Renal cortical epithelial cell (primary cell): ENCODE measurements at places on chromosomes 16 and 17. TPM values are rescaled to one million over a fixed set of nuclear protein-coding genes. Genes with fewer than 3 reads are reported as not detected.

DNA sequence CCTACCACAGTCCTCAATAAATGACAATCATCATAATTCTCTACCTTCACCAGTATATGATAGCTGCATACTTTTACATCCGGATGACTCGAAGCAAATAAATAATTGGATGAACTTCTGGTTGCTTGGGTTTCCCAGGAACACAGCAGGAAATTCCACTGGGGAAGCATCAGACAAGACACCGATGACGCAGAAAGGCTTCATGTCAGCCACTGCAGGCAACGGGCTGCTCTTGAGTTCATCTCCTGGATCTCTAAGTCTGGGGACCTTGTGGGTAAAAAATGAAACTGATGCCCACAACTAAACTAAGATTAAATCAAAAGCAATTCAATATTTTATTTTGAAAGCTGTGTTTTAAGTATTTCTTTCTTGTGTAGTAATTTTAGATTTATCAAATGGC, 472.1 kb upstream of the C16orf82 start:
- no peak for DNase-seq

DNA sequence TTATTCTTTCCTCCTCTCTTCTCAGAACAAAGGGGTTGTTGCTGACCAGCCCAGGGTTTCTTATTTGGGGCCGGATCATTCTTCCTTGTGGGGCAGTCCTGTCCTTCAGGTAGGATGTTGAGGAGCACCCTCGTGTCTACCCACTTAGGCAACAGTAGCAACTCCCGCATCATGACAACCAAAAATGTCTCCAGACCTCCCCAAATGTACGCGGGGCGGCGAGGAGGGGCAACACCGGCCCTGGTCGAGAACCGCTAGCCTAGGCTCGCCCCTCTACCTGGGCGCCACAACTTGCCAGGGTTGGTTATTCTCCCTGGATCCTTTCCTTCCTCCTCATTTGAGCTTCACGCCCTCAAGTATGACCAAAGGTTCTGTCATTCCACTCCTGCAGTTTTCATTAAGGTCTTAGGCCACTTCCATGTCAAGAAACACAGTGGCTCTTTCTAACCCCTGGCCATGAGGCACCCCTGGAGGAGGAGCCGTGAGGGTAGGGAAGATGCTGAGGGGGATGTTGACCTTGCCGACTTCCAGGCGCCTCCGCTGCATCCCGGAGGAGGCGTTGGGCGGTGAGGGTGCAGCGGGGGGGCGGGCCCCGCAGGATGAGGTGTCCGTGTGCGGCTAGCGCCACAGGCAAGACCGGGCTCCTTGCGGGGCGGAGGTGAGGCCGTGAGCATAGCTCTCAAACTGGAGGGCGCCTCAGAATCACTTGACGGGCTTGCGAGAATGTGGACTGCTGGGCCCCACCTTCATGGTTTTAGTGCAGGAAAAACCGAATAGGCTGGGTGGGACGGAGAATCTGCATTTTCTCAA, 712 bp upstream of the SPECC1 start:
- no peak for DNase-seq

DNA sequence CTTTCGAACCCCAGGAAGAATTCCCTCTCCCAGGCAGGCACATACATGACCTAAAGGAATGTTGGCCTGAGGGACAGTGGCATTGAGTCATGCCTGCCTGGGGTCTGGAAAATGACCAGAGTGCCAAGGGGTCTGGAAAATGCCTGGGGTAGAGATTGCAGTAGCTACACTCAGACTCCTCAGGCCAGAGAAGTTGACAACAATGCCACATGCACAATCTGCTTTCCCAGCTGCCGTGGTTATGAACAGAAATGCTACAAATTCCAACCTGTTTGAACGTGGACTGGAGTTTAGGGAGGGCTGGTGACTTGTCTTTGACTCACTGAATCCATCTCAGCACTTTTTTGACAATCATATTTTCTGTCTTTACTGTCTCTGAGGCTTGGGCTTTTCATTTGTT, 250.0 kb downstream of the ABCC12 start:
- DNase-seq: peak; percentile 53

DNA sequence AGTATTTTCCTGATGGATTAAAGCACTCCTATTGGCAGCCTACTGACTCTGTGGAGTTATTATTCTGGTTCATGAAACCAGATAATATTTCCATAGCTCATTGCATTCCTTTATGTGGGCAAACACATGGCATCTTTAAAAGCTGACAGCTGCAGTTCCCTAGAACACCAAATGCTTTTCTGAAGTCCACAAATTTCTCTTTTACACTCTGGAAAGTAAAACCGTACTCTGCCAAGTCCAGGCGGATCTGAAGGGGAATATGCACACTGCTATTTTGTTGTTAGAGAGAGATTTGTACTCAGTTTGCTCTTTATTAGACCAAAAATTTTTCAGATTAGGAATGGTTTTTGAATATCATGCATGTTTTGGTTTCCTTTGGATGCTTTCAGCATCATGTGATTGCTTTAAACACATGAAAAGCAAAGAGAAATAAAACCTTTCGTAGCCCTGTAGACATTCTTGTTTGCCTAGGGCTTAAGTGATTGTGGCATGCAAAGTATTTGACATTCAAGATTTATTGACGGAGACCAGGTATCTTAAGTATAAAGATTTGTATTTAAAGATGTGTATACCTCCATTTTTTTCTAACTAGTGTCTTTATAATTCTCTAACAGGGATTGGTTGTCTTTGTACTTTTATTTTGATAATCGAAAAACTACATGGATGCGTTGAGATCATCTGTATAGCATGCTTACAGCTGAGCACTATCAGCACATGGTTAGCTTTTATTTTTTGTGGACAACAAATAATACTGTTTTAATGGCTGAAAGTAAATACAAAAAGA, 19.5 kb downstream of the SEC14L1 start:
- DNase-seq: no peak

- peak; percentile 43 for DNase-seq
Measured at GRCh38 chr16:69595127-69596036, 29.6 kb downstream of the NFAT5 start.

DNA sequence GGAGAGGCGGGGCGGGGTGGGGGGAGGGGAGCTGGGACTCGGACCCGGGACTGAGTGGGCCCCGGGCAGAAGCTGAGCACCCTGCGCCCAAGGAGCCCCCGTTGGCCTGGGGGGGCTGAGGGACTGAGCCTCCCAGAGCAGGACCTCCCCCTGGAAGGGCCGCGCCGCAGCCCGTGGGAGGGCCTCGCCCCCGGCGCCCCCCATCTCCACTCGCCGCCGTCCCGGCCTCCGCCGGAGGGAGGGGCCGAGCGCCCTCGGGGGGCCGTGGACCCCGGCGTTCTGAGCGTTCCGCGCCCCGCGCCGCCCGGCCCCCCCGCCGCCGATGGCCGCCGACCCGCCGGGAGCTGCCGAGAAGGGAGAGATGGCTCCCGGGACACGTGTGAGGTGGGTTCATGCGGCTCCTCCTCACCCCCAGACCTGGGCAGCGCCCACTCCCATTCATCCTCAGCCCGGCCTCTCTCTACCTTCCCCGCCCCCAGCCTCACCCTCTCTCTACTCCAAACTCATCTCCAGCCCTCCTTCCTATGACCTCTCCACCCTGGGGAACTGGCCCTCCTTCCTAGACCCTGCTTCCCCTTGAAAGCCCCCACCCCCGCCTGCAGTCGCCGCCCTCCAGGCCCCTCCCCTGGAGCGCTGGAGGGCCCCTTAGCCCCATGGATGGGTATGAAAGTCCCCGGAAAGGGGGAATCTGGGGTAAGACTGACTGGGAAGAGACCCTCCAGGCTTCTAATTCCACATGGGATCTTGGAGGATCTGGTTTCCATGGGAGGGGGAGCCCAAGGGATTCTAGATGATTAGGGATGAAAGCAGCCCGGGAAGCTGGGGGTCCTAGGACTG, 922 bp downstream of the FBXL19 start:
- DNase-seq: no peak

DNA sequence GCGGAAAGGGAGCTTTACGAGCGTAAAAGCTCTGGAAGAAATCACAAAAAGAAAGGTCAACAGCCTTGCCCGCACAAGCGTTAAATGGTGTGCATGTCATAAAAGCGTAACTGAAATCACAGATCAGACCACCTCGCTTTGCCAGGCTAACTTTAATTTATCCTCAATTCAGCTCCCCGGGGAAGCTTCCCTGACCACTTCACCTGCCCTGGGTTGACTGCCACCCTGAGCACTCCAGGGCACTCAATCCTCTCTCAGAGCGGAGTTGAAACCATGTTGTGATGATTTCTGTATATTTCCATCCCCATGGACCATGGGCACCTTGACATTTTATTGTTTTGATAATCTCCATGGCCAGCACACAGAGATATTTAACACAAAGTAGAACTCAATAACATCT, 16.1 kb upstream of the NAGS start:
- DNase-seq: no peak

DNA sequence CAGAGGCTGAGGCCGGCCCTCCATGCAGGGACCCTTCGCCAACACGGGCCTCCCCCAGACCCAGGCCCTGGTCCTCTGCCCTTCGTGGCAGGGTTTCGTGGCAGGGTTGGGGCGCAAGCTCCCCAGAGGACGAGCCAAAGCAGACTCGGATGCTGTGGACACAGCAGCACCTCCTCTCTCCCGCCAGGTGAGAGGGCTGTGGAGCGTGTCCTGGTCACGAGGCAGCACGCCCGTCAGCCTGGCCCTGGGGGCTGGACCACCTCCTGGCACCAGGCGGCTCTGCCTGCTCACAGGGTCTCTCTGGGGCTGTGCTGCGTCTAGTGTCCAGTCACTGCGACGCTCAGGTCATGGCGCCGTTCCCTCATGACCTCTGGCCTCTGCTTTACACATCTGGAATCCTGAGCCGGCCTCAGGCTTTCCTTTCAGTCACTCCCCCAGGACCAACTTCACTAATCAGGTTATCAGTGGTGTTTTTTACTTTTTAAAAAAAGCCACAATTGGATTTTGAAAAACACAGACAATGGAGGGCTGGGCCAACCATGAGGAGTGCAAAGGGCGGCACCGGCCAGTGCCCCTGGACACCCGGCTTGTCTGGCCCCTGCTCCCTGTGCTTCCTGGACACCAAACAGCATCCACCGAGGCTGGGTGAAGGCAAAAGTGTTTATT, 5.4 kb downstream of the NDUFAF8 start:
- no peak for DNase-seq

GRCh38 chr17:57556977-57557376, 188.1 kb downstream of the CCDC182 start:
- no peak for DNase-seq

DNA sequence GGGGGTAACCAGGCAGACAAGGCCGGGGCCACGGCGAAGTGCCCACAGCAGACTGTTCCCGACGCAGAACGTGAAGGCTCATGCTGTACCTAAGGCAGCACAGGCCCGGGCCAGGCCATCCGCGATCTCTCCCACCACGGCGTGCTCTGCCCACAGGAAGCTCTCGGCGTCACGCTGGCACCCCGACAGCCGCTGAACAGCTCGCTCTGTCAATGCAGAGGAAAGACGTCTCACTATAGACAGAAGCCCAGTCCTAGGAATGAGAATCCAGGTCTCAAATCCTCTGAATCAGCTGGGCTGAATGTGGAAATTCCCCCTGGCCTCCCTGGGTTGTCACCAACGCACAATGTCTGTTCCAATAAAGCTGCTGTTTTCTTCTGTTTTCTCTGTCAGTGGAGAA, 21.4 kb downstream of the SERPINF1 start:
- DNase-seq: no peak

DNA sequence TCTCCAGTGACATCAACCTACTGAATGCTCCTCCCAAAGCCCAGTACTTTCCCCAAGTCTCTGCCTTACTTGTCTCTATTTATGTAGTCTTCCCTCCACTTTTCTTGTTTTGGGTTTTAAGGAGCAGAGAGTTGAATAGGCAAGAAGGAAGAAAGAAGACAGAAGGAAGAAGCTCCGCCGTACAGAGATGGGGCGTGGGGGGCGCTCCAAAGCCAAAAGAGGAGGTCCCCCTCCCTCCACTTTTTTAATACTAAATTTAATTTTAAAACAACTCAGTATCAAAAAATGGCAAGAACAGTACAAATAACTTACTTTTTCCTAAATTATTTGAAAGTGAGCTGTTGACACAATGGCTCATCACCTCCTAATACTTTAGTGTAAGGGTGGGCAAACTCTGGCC, 4.6 kb downstream of the EFTUD2 start:
- no peak for DNase-seq

DNA sequence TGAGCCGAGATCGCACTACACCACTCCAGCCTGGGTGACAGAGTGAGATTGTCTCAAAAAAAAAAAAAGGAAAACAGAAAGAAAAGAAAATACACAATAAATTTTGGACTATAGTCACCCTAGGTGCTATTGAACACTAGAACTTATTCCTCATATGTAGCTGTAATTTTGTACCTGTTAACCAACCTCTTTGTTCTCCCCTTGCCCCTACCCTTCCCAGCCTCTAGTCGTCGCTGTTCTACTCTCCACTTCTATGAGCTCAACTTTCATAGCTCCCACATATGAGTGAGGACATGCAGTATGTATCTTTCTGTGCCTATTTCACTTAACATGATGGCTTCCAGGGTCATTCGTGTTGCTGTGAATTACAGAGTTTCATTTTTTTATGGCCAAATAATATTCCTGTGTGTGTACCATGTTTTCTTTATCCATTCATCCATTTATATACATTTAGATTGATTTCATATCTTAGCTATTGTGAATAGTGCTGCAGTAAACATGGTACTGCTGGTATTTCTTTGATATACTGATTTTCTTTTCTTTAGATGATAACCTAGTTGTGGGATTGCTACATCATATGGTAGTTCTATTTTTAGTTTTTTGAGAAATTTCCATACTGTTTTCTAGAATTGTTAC, 28.3 kb downstream of the VPS35L start:
- peak; percentile 53 for DNase-seq

GRCh38 chr16:58026139-58026704, 668 bp downstream of the MMP15 start:
- no peak for DNase-seq

GRCh38 chr17:57352665-57353175, 96.4 kb downstream of the MSI2 start:
- DNase-seq: no peak

The SLFN14 gene
- not detected in 2 replicates for total RNA-seq

The KRTAP1-1 gene
- total RNA-seq: 0.25 and 0.35 TPM in 2 replicates

The KRT24 gene
- not detected in 2 replicates for total RNA-seq

The C16orf92 gene
- not detected in 2 replicates for total RNA-seq

The UBALD1 gene
- 1.2 and 7.4 TPM in 2 replicates for total RNA-seq

The DDX5 gene
- total RNA-seq: 235 and 745 TPM in 2 replicates

The TRIM72 gene
- not detected in 2 replicates for total RNA-seq

The RFFL gene
- total RNA-seq: 6.8 and 20.7 TPM in 2 replicates

The HYDIN gene
- total RNA-seq: 2.1 and 18.7 TPM in 2 replicates

The TBC1D28 gene
- not detected in 2 replicates for total RNA-seq
